ENCODE measurements at places on chromosomes 5 and 9.

DNA sequence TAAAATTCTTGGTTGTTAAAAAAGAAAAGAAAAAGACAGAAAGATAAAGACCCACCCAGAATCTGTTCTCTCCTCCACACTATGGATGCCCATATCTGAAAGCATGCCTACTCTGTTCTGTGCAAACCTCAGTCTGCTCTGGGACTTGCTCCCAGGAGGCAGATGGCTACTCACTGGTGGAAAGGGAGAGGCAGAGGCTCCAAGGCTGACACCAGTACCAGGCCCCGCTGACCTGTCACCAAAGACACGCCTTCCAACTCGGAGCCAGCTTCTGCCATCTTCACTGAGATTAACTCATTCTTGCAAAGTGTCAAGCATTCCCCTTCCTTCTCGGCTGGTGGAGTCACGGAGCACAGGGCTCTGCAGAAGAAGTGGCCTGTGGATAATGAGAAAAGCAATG, 21.6 kb downstream of the SH3TC2 start:
- no peak for DNase-seq

DNA sequence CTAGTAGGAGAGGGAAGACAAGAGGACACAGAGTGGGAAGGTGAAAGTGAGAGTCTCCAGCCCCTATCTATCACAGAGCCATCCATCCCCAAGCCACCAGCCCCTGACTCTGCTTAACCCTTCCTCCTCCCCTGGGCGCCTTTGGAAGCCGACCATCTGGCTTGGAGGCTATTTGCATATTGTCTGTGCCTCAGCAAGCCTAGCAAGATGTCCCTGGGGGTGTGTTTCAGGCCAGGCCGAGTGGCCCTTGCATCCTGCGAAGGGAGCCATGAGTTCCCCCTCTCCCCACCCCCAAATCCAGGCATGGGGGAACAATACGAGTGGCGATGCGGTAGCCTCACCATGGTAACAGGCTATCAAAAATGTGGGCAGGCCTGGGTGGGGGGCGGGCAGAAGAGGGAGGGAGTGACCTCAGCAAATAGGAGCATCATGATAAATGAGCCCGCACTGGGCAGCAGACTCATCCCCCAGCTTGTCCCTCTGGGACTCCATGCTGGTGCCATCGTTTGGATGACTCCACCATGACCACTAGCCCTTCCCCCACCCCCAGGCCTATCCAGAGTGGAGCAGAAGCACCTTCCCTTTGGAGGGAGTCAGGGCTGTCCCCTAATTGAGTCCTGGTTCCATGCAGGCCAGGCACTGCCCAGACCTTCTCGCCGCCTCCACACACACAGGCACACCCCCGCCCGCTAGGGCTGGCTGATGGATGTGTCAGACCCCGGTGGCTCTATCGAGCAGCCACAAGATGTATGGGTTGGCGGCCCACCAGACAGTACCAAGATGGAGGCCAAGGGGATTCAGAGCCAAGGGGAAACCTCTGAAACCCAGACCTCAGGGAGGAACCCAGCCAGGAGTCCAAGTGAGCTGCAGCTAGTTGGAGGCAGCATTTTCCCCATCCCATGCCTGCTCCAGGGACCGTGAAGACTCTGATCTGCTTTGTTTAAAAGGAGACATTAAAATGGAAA, 14.6 kb downstream of the URM1 start:
- DNase-seq: no peak

- DNase-seq: peak; percentile 40
Measured at GRCh38 chr9:4382722-4383317, 83.0 kb upstream of the GLIS3 start.

DNA sequence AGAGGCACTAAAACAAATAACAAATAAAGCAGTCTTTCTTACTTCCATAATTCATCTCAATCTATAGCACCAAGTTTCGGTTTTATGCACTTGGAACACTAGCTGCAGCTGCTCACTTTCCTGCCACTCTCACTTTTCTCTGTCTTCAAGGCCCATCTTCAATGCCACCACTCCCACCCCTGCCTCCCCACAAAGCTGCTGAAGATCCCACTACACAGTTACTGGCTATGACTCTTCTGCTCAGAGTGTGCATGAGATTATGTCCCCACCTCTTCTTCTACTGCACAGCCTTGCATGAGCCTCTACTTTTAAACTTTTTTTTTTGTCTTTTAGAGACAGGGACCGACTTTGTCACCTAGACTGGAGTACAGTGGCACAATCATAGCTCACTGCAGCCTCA, 77.4 kb downstream of the SAXO1 start:
- DNase-seq: no peak

GRCh38 chr5:137724251-137724650, 11.6 kb downstream of the KLHL3 start:
- DNase-seq: no peak

GRCh38 chr5:139273322-139273571, 20.3 kb upstream of the MATR3 start:
- DNase-seq: no peak

DNA sequence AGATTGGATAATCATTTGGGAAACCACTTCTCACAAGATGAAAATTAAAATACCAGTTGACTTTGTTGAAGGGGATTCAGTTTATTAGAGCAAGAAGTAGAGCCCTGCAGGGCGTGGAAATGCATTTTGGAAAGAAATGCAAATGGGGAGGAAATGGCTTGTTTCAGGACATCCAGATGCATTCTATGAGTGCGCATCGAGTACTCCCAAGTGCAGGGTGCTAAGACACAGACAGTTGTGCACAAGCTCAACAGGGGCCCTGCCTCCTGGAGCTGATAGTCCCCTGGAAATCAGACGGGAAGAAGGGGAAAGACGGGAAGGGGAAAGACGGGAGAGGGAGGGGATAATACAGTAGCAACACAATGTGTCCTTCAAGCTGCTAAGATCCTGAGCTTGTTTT, 64.0 kb downstream of the NSUN2 start:
- no peak for DNase-seq

DNA sequence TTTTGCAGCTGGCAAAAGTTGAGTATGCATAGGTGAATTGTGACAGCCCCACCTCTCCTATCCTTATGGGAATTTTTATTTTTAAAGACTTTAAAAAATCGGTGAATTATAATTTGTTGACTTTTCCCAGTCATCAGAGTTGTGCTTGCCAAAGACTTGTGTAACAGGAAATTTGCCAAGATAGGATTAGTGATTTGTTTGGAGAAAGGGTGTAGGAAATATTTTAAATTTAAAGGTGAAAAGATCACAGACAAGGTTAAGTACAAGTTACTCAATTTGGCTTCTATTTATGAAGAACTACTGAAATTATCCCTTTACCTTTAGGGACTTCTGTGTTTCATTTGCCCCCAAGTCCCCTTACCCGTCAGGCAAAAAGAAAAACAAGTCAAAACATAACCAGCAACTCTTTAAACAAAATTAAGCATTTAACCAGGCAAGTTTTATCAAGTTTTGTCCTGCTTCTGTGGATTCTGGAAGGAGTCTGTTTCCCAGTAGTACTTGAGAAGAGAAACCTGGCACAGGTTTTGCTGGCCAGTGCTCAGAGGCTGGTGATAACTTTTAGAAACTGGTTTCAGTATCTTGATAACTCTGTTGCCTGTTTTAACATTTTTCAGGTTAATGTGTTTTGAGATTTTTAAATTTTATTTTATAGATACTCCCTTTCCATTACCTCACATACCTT, 285.4 kb downstream of the MAST4 start:
- DNase-seq: peak; percentile 24

DNA sequence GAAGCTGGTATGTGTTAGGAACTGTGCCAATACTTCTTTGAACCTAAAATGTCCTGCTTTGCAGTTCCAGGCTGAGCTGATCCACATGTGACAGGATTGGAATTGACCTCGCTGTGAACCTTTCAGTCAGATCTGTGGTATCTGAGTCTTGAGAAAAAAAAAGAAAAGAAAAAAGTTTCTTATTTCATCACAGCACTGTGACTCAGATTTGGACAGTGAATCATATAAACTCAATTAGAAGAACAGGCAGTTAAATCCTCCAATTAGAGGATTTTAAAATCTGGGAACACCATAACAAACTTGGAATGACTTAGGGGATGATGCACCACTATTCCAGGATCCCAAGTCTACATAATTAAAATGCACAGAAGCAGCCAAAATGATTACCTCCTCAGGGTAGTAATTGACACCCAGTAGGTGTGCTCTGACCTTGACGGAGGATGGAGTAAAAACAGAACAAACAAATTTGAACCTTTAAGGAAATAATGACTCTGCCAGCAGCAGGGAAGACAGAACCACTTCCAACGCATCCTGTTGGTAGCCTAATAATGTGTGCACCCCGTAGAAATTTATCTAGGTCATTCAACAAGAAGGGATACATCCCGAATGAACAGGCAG, 57.8 kb upstream of the RAI14 start:
- peak; percentile 96 for DNase-seq

DNA sequence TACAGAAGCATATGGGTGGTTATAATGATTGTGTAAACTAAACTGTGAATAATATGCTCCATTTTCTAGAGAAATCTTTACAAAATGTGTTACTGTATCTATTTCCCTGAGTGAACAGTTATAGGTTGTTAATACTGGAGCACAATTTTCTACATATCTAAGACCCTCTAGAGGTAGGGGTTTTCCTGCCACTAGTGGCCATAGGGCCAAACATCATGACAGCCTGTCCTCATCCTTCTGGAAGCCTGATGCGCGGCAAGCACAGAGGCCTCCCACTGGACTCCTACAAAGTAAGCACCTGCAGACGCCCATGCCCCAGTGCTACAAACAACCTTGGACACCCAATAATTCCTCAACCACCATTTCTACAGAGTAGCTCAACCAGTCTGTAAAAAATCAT, 1.9 kb upstream of the SNX18 start:
- no peak for DNase-seq

DNA sequence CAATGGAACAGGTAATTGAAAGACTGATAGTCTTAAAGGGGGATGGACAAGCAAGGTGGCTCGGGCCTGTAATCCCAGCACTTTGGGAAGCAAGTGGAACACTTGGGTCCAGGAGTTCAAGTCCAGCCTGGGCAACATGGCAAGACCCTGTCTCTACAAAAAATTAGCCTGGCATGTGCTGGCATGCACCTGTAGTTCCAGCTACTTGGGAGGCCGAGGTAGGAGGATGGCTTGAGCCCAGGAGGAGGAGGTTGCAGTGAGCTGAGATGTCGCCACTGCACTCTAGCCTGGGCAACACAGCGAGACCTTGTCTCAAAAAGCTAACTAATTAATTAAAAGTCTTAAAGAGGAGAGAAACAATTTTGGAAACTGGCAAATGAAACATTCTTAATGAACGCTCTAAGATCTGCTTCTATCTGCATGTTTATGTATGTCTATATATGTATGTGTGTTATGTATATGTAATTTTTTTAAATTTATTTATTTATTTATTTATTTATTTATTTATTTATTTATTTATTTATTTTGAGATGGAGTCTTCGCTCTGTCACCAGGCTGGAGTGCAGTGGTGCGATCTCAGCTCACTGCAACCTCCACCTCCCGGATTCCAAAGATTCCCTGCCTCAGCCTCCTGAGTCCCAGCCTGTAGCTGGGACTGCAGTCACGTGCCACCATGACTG, 80.6 kb downstream of the SFXN1 start:
- no peak for DNase-seq

DNA sequence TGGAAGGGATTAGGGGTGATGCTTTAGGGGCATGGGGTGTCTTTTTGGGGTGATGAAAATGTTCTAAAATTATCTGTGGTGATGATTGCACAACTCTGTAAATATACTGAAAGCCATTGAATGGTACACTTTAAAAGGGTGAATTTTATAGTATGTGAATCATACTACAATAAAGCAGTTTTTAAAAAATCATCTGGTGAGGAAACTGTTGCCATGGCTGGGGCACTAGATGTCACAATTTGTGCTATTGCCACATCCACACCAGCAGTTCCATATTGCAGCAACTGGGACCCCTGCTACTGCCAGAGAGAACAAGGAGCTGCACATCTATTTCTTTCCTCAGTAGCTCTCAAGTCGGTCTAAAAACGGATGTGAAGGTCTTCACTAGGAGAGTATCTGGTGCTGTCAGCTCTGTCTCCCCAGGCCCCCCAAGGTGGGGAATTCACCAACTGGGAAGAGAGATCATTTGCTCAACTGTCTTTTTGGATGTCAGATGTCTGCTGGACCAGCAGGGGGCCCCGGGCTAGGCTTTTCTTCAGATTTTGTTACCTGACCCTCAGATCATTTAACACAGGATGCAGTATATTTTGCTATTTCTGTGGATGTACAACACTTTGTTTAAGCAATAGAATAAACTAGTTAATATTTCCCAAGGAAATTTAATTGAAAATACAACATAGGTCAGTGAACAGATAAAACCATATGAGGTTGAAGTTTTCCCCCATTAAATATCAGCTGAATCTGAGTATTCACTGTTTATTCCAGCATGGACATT, 13.2 kb downstream of the CMYA5 start:
- peak; percentile 22 for DNase-seq

- DNase-seq: no peak
Measured at GRCh38 chr5:126100767-126101166, 322.4 kb upstream of the GRAMD2B start.

GRCh38 chr5:123875561-123876275, 363.7 kb downstream of the CSNK1G3 start:
- peak; percentile 51 for DNase-seq

DNA sequence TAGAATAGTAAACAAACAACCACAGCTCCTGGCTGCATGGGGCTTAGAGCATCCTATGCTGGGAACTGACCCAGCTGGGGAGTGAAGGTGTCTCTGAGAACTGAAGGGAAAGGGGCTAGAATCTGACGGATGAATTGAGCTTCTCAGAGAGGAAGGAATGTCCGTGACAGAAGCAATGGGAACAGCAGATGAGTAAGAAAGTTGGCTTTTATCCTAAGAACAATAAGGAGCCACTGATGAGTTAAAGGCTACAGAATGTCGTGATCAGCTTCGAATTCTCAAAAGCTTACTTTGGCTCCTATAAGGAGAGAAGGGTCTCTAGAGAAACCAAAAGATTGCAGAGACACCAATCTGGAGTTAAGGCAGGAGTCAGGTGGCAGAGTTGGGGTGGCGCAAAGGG, 52.6 kb downstream of the EBF1 start:
- DNase-seq: peak; percentile 41

DNA sequence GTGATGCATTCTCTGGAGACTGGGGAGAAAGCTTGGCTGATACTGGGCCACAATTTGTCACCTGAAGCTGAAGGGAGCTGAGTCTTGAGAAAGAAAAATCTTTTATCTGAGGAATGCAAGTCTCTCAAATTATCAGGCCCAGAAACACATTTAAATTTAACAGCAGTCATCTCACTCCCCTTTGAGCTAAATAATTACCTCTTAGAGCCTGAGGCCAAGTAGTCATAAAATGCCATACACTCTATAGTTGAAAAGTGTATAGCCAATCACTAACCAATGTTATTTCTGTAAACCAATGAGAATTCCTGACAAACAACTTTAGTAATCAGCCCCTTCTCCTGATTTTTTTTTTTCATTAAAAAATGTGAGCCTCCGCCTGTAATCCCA, 32.7 kb upstream of the DAPK1 start:
- DNase-seq: no peak

- peak; percentile 54 for DNase-seq
Measured at GRCh38 chr5:10424124-10424731, 17.5 kb upstream of the ROPN1L start.

GRCh38 chr9:98596486-98596885, 112.2 kb downstream of the GABBR2 start:
- DNase-seq: no peak

Data from mesenchymal stem cell (in vitro differentiated cells and primary cell).